Karpas-422 (cell line): ENCODE measurements at places on chromosomes 7 and 10. TPM values are rescaled to one million over a fixed set of nuclear protein-coding genes. Genes with fewer than 3 reads are reported as not detected.

DNA sequence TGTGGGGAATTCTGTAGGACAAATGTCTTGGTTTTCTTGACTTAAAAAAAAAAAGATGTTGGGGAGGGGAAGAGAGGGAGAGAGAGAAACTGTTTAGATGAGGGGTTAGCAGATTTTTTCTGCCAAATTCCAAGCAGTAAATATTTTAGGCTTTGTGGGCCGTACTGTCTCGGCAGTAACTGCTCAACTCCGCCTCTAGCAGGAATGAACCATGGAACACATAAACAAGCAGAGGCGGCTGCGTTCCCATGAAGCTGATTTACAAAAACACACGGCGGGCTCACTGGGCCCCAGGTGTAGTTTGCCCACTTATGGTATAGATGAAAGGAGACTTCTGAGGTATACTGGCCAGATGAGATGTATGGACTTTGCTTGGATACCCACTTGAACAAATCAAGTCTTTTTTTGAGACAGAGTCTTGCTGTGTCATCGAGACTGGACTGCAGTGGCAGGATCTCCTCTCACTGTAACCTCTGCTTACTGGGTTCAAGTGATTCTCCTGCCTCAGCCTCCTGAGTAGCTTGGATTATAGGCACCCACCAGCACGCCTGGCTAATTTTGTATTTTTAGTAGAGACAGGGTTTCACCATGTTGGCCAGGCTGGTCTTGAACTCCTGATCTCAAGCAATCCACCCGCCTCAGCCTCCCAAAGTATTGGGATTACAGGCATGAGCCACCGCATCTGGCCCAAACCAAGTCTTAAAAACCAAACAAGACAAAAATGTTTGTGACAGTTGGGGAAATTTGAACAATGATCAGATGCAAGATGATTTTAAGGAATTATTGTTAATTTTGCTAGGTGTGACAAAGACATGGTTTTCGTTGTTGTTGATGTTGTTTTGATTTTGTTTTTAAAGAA, 9.7 kb upstream of the ADAMTS14 start:
- no peak for DNase-seq

- DNase-seq: no peak
Measured at GRCh38 chr10:29737074-29737593, 102.4 kb upstream of the SVIL start.

DNA sequence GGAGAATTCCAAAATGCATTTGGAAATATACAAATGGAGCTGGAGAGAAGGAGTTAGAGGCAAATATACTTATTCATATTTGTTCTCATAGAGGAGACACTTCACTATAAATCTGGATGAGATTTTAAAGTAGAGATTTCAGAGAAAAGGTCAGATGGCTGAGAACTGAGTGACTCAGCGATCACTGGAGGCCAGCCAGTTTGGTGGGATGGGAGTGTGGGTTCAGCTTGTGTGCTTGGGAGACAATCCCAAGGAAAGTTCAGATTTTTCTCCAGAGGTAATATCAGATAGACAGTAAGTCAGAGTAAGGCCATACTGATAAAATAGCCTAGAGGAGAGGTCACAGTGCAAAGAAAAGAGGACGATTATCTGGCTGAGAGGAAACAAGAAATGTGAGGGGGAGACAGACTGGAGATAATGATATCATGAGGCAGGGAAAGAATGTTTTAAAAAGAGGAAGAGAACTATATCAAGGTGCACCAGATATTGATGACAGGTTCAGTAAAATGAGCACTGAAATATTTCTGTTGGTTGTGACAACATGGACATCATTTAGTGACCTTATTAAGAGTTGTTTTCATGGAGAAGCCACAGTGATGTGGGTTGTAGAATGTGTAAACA, 67.0 kb downstream of the MDFIC start:
- DNase-seq: no peak

- DNase-seq: no peak
Measured at GRCh38 chr10:92916433-92916832, 68.1 kb downstream of the EXOC6 start.

Gene OLAH
- not detected in 2 replicates for total RNA-seq

DNA sequence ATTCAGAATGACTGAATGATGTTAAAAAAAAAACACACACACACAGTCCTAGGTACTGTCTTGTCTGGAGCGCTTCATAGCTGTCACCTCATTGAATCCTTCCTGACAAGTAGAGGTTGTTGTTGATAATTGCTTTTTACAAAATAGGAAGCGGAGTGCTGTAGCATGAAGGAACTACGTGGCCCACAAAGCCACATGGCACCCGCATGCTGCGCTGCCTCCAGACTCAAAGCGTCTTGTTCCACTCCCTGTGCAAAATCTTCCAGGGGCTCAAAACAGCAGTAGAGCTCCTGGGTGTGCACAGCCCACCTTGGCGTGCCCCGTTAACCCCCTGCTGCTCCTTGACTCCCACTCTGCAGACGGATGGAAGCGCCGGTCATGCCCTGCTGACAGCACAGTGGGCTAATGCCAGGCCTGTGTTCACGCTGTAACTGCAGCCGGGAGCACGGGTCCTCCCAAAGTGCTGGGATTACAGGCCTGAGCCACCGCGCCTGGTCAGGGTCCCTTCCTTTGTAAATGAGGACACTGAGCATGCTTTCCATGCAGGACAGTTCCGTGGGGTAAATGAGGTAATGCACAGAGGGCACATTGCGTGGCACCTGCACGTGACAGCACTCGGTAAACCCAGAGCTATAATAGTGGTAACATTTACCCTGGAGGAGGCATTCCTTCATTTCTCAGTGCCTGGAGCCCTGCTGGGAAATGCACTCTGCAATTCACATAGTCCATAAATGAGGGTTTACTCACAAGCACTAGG, 91.1 kb upstream of the GNA12 start:
- DNase-seq: no peak

Gene PRLHR
- total RNA-seq: not detected in 2 replicates

DNA sequence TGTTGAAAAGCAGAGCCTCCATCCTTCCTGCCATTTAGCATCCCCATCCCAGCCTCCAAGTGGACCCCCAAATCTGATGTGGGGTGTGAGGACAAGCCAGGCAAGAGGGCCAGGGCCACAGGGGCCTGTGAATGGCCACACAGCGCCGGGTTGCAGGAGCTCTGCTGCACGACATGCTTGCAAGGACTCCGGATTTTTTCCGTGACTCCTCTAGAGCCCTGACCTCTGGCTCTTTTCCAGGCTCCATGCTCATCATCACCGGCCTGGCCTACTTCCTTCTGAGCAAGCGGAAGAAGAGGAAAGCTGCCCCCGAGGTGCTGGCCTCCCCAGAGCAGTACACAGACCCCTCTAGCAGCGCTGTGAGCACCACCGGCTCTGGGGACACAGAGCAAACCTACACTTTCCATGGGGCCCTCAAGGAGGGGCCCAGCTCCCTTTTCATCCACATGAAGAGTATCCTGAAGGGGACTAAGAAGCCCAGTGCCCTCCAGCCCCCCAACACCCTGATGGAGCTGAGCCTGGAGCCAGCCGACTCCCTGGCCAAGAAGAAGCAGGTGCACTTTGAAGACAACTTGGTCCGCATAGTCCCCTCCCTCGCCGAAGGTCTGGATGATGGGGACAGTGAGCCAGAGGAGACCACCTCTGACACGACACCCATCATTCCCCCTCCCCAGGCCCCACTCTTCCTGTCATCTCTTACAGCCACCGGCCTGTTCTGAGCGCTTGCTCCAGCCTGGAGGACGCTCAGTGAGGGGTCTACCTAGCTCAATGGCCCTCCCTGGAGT, 23.5 kb downstream of the TMEM72 start:
- no peak for DNase-seq

- no peak for DNase-seq
Measured at GRCh38 chr7:123961771-123962170, 36.7 kb downstream of the SPAM1 start.

Gene OR13A1
- 3.2 and 9.7 TPM in 2 replicates for total RNA-seq

Gene NAMPT
- 49.2 and 87.4 TPM in 2 replicates for total RNA-seq

Gene OR2A5
- total RNA-seq: not detected in 2 replicates

DNA sequence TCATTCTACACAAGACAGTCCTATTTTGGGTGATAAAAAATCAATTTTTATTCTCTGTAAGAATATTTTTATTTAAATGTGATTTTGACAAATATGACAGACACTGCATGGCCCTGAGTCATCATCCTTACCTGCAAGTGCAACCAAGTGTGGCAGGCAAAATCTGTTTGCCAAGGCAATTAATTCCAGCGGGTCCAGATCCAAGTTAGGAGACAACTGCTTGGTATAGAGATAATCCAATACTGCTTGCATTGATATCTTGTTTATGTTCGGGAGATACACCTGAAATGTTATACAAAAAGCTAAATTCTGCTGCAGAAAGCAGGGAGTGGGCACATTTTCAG, 66.2 kb downstream of the RHOBTB1 start:
- DNase-seq: no peak

Gene NPFFR1
- total RNA-seq: not detected in 2 replicates

Gene LYZL2
- not detected in 2 replicates for total RNA-seq

Gene AOC1
- not detected in 2 replicates for total RNA-seq

DNA sequence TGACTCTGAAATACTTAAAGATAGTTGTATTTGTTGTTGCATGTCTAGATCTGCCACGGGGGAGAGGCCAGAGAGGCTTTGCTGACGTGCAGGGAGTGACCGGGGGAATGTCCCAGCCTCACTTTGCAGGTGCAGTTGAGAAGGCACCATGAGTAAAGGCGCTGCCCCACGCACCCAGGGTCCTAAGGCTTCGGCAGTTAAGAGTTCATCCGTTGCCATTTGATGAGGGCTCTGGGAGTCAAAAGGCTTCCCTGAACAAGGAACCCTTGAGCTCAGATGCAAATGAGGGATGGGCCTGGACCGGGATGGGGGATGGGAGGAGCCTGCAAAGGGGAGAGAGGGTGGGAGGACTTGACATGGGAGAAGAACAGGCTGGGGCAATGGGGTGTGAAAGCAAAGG, 20.4 kb downstream of the PPP2R2D start:
- DNase-seq: no peak

DNA sequence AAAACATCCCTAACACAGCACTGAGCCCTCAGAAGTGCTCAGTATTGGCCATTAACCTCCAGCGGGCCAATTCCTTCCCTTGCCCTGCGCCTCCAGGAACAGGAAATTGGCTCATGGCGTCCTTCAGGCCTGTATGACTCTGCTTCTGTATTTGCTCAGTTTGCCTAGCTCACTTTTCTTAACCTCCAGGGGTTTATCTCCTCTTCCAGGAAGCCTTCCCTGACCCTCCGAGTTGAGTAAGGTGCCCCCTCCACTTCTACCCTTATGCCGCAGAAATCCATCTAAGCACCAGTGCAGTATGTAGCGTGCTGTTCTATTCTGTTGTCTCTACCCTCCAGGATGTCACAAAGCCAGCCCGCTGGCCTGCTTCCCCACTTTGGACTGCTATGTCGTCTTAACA, 1.1 kb upstream of the SFXN4 start:
- DNase-seq: no peak

Gene PAPOLB
- not detected in 2 replicates for total RNA-seq

Gene ABCC2
- 0.07 and 1.4 TPM in 2 replicates for total RNA-seq

GRCh38 chr7:30598121-30598876, 3.6 kb downstream of the GARS1 start:
- no peak for DNase-seq

- DNase-seq: peak; percentile 82
Measured at GRCh38 chr7:14691597-14692203, 210.9 kb downstream of the DGKB start.

GRCh38 chr10:102119417-102120141, 589 bp downstream of the LDB1 start:
- peak; percentile 62 for DNase-seq

DNA sequence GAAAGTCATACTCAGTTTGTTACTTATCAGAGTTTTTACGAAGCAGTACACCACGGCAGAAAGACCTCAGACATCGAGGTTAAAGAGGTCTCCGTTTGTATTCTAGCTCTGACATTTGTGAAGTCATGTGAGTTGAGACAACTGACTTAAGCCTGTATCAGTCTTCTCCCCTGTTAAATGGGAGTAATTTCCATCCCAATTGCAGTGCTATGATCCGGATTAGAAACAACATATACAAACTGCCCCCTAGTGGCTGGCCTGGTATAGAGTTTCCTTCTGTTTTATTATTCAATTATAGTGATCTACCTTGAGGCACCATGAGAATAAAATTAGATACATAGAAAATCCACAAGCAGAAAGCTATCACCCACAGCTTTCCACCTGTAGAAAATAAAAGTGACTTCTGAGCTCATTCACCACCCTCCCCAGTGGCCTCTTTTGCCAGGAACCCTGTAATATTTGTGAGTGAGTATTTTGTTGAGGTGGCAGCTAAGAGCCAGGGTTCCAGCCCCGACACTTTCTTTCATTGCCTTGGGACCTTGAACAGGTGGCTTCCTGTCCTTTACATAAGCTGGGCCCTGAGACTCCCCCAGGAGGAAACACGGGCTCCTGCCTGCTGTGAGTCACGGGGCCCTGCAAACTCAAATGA, 607.2 kb upstream of the MGMT start:
- peak; percentile 71 for DNase-seq

Gene GPR85
- total RNA-seq: 0.07 TPM in 1 of 2 replicates, not detected in the other

Gene COMTD1
- 14.4 and 75.0 TPM in 2 replicates for total RNA-seq

DNA sequence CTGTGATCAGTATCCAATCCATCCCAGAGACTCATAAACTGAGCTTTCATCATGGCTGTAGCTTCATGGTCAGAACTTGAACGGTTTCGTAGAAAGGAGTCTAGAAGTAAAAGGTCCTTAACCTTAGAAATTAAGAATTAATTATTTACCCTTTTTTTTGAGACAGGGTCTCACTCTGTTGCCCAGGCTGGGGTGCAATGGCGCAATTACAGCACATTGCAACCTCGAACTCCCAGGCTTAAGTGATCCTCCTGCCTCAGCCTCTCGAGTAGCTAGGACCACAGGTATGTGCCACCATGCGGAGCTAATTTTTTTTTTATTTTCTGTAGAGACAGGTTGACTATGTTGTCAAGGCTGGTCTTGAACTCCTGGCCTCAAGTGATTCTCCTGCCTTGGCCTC, 41.7 kb downstream of the ATAD1 start:
- no peak for DNase-seq

Gene OPN1SW
- total RNA-seq: not detected in 2 replicates

- no peak for DNase-seq
Measured at GRCh38 chr10:113550365-113550764, 2.5 kb upstream of the HABP2 start.

Gene TUBB8
- total RNA-seq: not detected in 2 replicates

GRCh38 chr10:95441547-95441923, 119.6 kb downstream of the SORBS1 start:
- no peak for DNase-seq
